Ecto neural progenitor cell (in vitro differentiated cells): ENCODE measurements at places on chromosomes 16 and 17.

DNA sequence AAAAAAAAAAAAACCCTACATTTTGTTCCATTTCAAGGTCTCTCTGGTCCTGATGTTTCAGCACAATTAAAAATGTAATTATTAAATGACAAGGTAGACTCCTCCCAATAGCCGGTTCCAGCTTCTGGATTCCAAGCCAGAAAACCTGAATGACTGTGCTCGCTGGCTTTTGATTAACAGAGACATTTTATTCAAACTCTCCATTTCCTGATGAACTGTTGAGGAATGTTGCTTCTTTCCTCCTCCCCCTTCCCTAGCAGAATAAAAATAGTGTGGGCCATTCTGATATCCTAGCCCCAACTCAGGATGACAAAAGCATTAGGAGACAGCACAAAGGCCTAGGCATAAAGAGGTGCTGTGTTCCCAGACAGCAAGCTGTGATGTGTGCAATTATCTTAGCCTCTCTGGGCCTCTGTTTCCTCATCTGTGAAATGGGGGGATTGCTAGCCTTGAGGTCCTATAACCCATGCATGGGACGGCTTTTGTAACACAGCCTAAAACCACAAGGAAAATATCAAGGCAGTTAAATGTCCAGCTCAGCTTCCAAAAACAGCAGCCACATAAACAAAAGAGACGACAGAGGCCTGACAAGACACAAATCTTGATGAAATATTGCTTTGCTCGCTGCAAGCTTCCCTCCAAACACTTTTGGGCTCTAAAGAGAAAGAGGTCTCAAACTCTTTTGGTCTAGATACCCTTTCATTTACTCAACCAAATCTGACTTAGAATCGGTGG is 127.2 kb upstream of the RCVRN start:
- DNase-seq: no peak

GRCh38 chr16:67200491-67200890 is 1.6 kb downstream of the ELMO3 start:
- no peak for DNase-seq

GRCh38 chr17:74928786-74929185 is 4.7 kb downstream of the OTOP2 start:
- no peak for DNase-seq

DNA sequence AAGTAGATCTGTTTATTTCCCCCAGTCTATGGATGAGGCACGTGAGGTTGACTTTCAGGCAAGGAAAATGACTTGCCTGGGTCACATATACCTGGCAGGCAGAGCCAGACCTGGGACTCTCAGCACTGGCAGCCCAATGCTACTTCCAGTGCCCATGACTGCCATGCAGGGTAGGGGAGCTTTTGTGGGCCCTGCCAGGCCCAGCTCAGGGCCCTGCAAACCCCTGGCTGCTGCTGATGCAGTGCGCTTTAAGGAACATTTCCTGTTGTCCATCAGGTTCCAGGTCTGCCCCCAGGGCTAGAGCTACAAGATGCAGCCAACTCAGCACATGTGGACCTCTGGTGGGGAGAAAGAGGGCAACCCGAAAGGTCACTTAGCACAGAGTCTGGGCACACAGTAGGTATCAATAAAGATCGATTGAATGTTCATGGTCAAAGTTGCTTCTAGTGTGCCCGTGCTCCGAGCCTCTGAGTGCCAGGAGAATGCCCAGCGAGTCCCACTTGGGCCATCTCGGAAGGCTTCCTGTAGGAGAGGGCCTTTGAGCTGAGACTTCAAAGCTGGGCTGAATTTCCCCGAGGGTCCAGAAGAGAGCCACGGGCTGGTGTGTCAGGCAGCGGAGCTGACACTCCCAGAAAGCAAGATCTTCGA is 513 bp upstream of the TBX21 start:
- peak; percentile 55 for DNase-seq

GRCh38 chr17:44327715-44328449 is 3.3 kb upstream of the SLC25A39 start:
- DNase-seq: no peak

DNA sequence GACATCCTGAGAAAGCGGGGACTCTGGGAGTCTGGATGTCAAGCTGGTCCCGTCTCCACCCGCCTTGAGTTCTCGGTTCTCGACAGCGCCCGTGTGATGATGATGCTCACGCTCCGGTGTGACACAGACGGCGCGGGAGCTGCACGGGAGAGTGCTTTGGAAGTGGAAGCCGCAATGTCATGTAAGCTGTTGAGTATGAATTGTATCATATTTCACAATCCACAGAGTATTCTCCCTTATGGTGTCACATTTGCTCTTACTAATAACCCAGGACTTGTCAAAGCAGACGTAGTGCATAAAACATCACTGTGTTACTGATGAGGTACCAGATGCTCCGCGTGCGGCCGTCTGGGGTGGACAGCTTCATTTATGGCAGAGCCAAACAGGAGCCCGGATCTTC is 217.5 kb upstream of the CHMP6 start:
- DNase-seq: no peak

DNA sequence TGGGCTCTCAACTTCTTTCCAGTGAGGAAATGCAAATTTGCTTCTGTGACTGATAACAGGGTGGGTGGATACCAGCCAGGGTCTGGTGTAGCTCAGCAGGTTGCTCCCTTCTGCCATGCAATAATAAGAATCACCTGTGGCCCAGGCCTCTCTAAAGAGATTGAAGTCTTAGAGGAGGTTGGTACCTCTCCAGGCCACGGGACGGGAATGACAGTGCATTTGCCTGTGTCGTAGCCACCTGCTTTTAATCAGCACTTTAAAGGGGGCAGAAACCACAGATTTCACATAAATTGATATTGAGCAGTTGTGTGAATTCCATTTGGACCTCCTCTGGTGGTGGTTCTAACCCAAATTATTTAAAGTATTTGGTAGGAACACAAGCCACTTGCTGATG is 246.9 kb downstream of the PRKCA start:
- DNase-seq: no peak

GRCh38 chr17:39938140-39938869 is 10.8 kb downstream of the LRRC3C start:
- DNase-seq: no peak

DNA sequence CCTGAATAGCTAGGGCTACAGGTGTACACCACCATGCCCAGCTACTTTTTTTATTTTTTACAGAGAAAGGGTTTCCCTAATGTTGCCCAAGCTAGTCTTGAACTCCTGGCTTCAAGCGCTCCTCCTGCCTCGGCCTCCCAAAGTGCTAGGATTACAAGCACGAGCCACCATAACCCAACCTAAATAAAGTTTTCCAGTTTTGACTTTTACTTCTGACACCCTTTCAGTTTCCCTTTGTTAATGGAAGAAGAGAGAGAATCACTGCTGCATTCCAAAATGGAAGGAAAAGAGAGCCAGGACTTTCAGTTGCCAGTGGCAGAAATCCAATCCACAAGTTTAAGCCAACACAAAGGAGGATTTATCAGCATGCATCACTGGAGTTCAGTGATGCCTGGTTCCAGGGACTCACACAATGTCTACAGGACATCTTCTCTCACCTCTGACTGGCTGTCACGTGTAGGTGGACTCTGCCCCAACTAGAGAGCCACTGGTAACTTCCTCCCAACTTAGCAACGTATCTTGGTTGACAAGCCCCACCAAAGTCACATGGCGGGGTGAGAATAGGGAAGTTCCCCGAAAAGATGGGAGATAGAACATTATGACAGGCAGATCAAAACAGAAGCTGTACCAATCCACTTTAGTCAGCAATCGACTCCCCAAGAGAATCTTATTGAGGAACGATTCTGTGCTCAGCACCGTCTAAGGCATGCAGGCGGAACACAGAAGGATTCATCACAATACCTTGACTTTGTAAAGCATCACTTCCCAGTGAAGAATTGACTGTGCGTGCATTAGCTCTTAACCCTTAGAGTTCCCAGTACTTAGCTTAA is 46.5 kb downstream of the GAS7 start:
- DNase-seq: no peak

- no peak for DNase-seq
Observed at GRCh38 chr17:77867976-77868713, 90.4 kb upstream of the TNRC6C start.

- DNase-seq: peak; percentile 90
Observed at GRCh38 chr17:82065638-82066303, at the start of gene DUS1L. Gene DUS1L, minus strand, starts transcription at chr17:82065804. Its CDS starts 745 bp downstream, at chr17:82065059.
